ENCODE measurements at places on chromosomes 12 and 14. TPM values are rescaled to one million over a fixed set of nuclear protein-coding genes. Genes with fewer than 3 reads are reported as not detected.

Gene C12orf50
- total RNA-seq = not detected

Gene HOTAIR
- total RNA-seq = not detected

DNA sequence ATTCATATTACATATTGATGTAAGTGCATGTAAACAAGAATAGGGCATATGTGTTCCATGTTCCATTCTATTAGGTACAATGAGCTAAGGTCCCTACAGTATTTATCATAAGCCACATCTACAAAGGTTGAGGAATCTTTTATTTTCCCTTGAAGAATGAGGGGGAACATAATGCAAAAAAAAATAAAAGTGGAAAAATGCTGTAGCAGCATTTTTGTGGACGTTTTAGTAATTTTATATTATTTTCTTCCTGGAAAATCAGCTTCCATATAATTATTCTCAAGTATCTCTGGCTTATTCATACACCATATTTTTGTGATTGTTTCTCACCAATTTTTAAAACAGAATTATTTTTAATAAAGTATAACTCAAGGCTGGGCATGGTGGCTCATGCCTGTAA is 148.7 kb downstream of the MED13L start:
- DNase-seq = no peak

GRCh38 chr12:43733687-43734086 is 24.9 kb downstream of the PUS7L start:
- no peak for DNase-seq

GRCh38 chr12:71582925-71583324 is 80.7 kb downstream of the ZFC3H1 start:
- no peak for DNase-seq

- no peak for DNase-seq
Measured at GRCh38 chr14:96341323-96341722, 21.8 kb downstream of the ATG2B start.

GRCh38 chr12:18320036-18320617 is 58.8 kb downstream of the PIK3C2G start:
- DNase-seq = no peak
